ENCODE measurements at places on chromosomes 3 and 15. TPM values are rescaled to one million over a fixed set of nuclear protein-coding genes. Genes with fewer than 3 reads are reported as not detected.

DNA sequence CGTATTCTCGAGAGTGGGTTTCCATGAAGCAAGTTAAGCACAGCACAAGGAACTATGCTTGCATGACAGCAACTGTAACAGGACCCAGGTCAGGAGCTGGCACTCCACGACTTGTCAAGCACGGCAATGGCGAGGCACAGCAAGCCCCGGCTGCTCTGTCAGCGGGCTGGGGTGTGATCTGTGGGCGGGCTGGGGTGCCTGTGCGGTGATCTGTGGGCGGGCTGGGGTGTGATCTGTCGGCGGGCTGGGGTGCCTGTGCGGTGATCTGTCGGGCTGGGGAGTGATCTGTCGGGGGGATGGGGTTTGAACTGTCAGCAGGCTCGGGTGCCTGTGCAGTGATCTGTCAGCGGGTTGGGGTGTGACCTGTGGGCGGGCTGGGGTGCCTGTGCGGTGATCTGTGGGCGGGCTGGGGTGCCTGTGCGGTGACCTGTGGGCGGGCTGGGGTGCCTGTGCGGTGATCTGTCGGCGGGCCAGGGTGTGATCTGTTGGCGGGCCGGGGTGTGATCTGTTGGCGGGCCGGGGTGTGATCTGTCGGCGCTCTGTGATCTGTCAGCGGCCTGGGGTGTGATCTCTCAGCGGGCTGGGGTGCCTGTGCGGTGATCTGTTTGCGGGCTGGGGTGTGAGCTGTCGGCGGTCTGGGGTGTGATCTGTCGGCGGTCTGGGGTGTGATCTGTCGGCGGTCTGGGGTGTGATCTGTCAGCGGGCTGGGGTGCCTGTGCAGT, 205.7 kb downstream of the XXYLT1 start:
- DNase-seq, result peak; percentile 38

The ASB14 gene
- not detected for total RNA-seq

DNA sequence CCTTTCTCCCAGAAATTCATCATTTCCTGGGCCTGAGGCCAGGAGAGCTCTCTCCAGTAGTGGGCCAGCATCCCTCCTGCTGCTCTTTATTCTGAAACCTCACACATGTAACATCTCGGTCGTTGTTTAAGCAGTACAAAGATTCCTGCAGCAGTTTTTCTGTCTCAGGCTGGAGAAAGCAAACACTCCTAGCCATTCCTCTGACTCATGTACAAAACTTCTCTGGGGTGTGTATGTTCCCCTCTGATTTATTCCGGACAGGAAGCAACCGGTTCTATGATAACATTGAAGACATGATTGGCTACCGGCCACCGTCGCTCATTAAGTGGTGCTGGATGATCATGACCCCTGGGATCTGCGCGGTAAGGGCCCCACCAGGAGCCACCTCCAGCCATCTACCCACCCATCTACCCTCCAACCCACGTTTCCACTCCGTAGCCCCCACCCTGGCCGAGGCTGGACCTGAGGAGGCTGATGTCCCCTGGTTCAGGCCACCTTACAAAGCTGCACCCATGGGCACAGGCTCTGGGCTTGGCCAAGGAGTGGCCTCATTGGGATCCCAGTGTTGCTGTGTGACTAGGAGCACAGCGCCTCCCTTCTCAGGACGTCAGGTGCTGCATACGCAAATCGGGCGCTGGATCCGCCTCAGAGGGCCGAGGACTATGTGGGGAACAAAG, 58.6 kb upstream of the SLC6A1 start:
- DNase-seq, result peak; percentile 97

The KNG1 gene
- not detected for total RNA-seq

DNA sequence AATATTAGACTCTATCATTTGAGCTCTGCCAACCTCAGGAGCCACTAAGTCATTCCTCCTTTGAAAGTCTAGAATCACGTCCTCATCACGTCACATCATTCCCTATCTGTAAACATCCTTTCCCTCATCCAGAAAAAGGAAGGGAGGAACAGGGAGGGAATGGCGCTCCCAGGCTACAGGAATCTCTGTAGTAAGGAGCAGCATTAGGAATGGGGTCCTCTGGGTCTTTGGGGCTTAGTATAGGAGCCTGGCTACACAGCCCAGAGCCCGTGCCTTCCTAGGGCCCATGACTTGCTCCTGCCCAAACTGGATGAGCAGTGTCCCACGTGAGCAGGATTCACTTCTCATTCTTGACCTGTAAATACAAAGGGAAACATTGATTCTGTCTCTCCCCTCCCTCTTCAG, 1.6 kb downstream of the TAGLN3 start:
- no peak for DNase-seq

The STAC gene
- total RNA-seq, result 6.5 TPM

GRCh38 chr3:12797892-12798558, 1.5 kb downstream of the CAND2 start:
- DNase-seq, result no peak

DNA sequence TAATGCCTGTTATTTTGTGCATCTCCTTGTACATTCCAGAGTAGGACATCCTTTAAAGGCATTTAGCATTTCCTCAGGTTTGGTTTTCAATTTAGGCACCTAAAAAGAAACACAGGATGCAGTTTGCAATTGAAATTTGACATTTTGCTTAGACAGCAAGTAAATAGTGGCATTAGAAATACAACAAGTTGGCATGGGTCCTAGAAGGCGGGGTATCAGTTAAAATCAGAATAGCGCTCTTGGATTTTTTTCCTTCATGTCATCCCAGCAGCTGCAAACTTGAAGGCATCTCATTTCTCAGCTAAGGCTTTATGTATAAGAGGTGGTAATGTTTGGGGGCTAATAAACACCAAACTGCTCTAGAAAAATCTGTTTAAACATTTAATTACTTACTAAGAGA, 47.5 kb upstream of the SKOR1 start:
- DNase-seq, result no peak

GRCh38 chr3:64129581-64129980, 95.7 kb downstream of the PRICKLE2 start:
- DNase-seq, result no peak

- DNase-seq, result no peak
These were observed 187.9 kb upstream of the ATP10A start for GRCh38 chr15:26050984-26051383.

The MASP1 gene
- total RNA-seq, result 1.2 TPM

DNA sequence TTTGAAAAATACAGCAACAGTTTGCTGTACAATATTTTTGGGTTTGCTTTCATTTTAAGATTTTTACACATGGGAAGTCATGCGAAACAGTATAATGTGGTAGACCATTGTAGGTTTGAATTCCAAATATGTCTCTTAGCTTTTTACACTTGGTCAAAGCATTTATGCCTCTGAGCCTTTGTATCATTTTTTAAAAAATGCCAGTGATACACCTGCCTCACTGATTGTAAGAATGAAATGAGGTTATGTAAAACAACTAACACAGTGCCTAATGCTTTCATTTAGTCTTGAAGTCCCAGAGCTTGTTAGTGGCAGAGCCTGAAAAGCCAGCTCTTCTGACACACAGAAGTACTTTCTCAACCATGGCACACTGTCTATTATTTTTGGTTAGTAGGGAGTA, 202.0 kb downstream of the UBE2E2 start:
- no peak for DNase-seq

GRCh38 chr3:64311424-64312061, 86.3 kb upstream of the PRICKLE2 start:
- DNase-seq, result peak; percentile 87

GRCh38 chr3:17915341-17915740, 172.9 kb upstream of the TBC1D5 start:
- DNase-seq, result no peak

DNA sequence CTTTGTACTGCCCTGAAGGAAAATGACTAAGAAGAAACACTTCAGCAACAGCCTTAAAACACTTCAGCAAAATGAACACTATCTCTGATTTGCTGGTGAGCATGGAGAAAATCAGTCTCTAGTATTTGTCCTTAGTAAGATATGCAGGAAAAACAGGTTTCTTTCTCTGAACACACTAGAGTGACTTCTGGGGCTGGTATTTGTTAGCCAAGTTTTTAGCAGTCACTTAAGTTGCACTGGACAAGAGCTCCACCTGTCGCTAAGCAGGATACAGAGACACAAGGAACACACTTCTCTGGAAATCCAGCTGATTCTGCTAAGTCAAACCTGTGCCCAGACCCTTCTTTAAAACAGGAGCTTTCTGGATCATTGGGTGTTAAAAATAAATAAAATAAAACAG, 65.3 kb downstream of the CHAC1 start:
- DNase-seq, result no peak

DNA sequence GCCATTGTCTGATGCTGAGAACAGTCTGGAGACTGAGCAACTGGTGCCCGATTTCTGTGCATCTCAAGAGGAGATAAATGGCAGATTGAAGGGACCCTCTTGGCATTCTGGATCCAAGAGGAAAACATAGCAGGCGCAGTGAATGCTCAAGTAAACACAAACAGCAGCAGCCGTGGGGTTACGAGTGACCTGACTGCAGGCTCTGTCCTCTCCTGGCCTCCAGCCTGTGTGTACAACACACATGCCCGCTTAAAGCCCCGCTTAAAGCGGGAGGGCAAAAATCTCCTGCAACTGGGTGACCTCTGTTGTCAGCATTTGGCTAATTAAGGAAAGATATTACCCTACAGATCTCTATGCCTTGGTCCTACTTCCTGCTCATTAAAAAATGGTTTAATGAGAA, 120.5 kb downstream of the GREM1 start:
- peak; percentile 41 for DNase-seq

- DNase-seq, result no peak
These were observed 285.0 kb downstream of the SQOR start for GRCh38 chr15:45919806-45920205.

The GHSR gene
- total RNA-seq, result not detected

DNA sequence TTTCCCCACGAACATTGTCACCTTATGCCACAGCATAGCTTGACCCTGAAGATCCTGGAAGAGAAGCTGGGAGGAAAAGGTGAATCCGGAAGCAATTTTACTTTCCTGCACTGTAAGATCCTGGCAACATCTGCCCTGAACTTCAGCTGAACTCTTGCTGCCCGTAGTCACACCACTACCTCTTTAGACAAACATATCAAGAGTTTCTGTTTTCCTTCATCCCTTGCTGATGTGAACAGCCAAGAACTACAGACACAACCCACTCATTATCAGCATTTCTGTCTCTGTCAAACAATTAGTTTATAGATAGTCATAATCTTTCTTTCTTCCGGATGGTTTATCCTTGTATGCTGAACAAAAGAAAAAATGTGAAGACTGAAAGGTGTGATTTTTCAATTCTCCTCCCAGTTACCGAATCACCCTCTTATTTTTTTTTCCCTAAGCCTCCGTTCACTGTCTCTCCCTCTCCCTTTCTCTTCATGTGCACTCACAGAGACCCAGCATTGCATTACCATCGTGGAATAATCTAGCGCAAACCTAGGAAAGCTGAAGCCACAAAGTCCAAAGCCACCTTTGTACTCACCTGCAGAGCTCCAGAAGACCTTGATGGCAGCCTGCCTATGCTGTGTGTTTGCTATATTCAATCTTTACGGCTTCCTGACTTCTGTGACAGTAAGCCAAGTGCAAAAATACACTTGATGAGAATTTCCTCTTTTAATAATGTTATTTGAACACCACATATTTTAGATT, 229.2 kb downstream of the CDIN1 start:
- DNase-seq, result no peak

GRCh38 chr3:88057630-88058305, 1.0 kb downstream of the CGGBP1 start:
- DNase-seq, result peak; percentile 50

The POLQ gene
- total RNA-seq, result 1.5 TPM

DNA sequence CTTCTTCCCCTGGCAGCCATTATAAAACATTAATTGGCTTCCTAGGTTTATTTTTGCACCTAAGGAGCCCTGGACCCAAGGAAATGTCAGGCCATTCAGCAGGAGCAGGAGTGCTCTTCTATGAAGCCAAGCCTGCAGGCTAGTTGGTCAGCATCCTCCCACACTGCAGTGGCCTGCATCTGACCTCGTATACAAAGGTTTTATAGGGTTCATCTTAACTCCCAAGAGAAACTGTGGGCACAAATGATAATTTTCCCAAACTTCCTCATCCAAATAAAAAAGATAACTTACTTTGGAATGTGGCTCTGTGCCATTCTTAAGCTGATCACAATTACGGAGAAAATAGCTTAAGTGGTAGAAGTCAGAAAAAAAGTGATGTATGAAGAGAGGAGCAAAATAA, 19.4 kb downstream of the PLSCR1 start:
- DNase-seq, result no peak

DNA sequence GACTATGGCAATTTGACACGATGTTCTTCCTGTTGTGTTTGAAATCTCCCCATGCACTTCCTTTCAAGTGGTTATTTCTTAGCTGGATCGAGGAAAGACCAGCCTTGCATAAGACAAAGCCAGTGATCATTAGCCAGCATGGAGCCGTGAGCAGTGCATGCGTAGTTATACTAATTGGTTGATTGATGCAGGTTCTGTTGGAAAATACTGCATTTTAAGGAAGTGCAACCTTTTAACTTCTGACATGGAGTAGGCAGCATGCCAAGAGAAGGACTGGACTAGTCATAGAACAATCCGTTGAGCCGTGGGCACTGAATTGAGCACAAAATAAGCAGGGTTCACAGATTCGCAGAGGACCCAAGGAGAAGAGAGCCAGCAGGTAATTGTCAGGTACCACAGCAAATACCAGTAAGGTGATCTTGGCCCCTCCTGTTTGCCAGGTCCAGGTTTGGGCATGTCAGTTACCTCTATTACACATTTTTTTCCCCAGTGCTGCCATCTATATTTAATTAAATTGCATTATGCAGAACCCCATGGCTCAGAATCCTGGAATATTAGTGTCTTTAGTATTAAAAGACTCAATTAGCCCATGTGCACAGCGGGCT, 29.0 kb upstream of the BCL6 start:
- DNase-seq, result no peak

The TF gene
- 0.88 TPM for total RNA-seq

GRCh38 chr3:127296166-127296565, 8.3 kb upstream of the PRR20G start:
- no peak for DNase-seq

DNA sequence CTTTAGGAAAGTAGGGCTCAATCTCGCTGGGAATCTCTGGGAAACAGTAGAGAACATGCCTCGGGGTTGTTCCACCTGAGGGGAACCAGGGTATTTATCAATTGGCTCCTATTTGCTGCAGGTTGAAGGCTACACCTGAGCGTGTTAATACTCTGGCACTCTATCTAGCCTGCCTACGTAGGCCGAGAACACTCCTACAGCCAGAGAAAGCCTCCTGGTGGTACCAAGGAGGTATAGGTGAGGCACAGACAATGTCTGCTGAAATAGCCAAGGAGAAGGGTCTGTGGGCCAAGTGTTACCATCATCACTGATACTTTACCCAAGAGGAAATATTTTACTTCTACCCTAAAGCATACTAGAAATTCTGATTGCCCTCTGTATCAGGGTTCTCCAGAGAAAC, 341.0 kb upstream of the UBE2E2 start:
- no peak for DNase-seq

The DGKG gene
- total RNA-seq, result 2.5 TPM

The GJD2 gene
- total RNA-seq, result not detected

- DNase-seq, result no peak
These were observed 55.6 kb upstream of the RGMA start for GRCh38 chr15:93144463-93145236.

DNA sequence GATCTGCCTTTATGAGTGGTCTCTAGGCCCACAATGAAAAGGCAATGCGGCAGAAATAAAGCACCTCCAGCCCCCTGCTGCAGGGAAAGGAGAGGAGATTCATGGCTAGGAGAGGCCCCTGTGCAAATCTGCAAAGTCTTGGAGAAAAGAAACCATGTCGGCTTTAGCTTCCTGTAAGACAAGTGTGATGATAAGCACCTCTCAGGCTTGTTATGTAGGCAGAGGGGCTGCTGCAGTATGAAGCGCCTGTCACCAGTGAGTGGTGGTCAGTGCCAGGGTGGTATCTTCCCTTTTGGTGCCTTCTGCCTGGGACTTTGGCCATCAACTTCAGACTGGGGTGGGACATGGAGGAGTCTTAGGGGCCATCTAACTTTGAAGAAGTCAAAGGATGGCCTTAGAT, 59.2 kb upstream of the ARHGEF3 start:
- DNase-seq, result no peak

Data from osteoblast (primary cell).